Stimulated activated naive B cell treated with anti-CD40 and anti-IgM and Interleukin-4, amounts not matched to agents 10 μg/mL and 1 μg/mL and 100 μg/mL, for 72 hours (primary cell): ENCODE measurements at places on chromosomes 6 and 20.

DNA sequence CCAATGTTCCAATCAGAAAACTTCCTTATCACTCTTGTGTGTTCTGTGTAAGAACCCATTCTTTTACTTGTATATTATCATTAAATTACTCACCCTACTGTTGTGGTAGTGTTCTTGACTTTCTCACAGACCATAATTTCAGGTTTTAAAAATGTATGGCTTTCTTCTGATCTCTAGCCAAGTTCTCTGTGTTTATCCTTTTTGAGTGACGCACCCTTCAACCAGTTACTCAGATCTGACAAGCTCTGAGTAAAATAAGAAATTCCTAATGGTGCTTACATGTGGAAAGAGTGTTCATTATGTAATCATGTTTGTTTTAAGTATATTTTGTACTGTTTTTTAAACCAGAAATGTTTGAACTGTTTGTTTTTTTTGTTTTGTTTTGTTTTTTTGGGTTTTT lies 11.0 kb downstream of the TBPL1 start:
- H3K36me3 ChIP-seq, result peaks cover 10% of the 10 kb centered on the region
- no peaks in the 10 kb centered on the region for H3K27me3 ChIP-seq
- no peak for DNase-seq
- H3K4me1 ChIP-seq, result peaks cover 67% of the 10 kb centered on the region
- H3K4me3 ChIP-seq, result no peak overlapping the region

DNA sequence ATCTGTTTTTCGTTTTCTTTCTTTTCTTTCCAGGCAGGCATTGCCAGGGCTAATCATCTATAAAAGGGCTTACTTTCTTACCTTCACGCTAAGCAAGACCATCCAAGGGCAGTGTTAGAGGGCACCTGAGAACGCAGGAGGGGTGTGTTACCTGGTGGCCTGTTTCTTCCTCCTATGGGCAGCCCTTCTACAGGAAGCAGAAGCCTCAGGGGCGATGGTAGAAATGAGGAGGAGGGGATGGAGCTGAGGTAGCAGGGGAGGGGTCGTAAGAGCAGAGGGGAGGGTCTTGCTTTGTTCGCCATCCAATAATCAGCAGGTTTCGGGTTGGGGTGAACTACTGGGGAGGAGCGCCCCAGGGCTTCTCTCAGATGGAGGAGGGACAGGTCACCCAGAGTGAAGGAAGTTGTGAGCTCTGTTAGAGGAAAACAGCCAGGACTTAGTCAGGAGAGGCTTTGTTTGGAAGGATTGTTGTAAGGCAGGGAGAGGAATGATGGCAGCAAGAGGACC lies 1.5 kb upstream of the CCR6 start:
- H3K27ac ChIP-seq, result peak overlapping the region; percentile 78
- no peak for DNase-seq
- H3K36me3 ChIP-seq, result peaks cover 8% of the 10 kb centered on the region

GRCh38 chr6:40477246-40478126 lies 109.7 kb downstream of the LRFN2 start:
- H3K36me3 ChIP-seq, result no peaks in the 10 kb centered on the region
- no peak overlapping the region for H3K4me3 ChIP-seq
- no peak for DNase-seq
- H3K27ac ChIP-seq, result no peak overlapping the region

GRCh38 chr20:44747166-44748004 lies 1.7 kb downstream of the KCNK15 start:
- no peak overlapping the region for H3K27ac ChIP-seq
- no peaks in the 10 kb centered on the region for H3K36me3 ChIP-seq
- peaks cover 14% of the 10 kb centered on the region for H3K4me1 ChIP-seq
- peak; percentile 33 for DNase-seq
- peaks cover 83% of the 10 kb centered on the region for H3K27me3 ChIP-seq
- H3K4me3 ChIP-seq, result no peak overlapping the region

- H3K4me3 ChIP-seq, result no peak overlapping the region
- H3K36me3 ChIP-seq, result no peaks in the 10 kb centered on the region
- no peak for DNase-seq
- H3K27me3 ChIP-seq, result peaks cover 79% of the 10 kb centered on the region
- H3K4me1 ChIP-seq, result peaks cover 6% of the 10 kb centered on the region
- no peak overlapping the region for H3K27ac ChIP-seq
Measured at GRCh38 chr20:44115762-44116644, 71.0 kb downstream of the JPH2 start.

- H3K27ac ChIP-seq, result no peak overlapping the region
- H3K4me3 ChIP-seq, result no peak overlapping the region
- DNase-seq, result peak; percentile 6
- no peaks in the 10 kb centered on the region for H3K4me1 ChIP-seq
- H3K27me3 ChIP-seq, result no peaks in the 10 kb centered on the region
Measured at GRCh38 chr20:36919715-36920333, 31.7 kb downstream of the SAMHD1 start.
